Heart left ventricle (tissue), 16 donors: ENCODE measurements at places on chromosomes 5 and 9. TPM values are rescaled to one million over a fixed set of nuclear protein-coding genes. Genes with fewer than 3 reads are reported as not detected.

DNA sequence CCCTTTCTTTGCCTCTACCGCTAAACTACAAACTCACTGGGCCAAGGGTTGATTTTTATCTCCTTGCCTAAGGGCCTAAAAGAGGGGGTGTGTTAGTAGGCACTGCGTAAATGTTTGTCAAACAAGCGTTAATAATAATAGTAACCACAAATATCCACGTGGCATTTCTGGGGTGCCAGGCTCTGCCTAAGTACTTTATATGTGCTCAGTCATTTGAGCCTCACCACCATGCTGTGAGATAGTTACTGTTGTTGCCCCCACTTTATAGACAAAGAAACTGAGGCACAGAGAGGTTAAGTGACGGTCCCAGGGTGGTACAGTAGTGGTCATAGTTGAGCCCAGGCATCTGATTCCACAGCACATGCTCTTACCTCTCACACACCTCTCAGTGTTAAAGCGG lies 52.4 kb downstream of the ERGIC1 start:
- H3K27me3 ChIP-seq: no peaks in the 10 kb centered on the region
- DNase-seq: no peak
- H3K27ac ChIP-seq: peak overlapping the region; percentile 90
- H3K4me3 ChIP-seq: no peak overlapping the region
- H3K36me3 ChIP-seq: no peaks in the 10 kb centered on the region

DNA sequence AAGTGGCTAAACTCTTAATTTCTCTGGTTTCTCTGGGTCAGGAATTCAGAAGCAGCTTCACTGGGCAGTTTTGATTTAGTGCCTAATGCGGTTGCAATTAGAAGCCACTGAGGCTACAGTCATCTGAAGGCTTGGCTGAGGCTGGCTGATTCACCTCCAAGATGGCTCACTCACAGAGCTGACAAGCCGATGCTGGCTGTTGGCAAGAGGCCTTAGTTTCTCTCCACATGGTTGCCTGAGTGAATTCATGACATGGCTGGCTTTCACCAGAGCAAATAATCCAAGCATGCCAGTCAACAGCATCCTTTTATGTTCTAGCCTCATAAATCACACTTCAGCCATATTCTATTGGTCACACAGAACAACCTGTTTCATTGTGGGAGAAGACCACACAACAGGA lies 2.8 kb upstream of the CDK7 start:
- peaks cover 19% of the 10 kb centered on the region for H3K4me1 ChIP-seq
- H3K27ac ChIP-seq: no peak overlapping the region
- H3K4me3 ChIP-seq: no peak overlapping the region
- H3K27me3 ChIP-seq: no peaks in the 10 kb centered on the region

DNA sequence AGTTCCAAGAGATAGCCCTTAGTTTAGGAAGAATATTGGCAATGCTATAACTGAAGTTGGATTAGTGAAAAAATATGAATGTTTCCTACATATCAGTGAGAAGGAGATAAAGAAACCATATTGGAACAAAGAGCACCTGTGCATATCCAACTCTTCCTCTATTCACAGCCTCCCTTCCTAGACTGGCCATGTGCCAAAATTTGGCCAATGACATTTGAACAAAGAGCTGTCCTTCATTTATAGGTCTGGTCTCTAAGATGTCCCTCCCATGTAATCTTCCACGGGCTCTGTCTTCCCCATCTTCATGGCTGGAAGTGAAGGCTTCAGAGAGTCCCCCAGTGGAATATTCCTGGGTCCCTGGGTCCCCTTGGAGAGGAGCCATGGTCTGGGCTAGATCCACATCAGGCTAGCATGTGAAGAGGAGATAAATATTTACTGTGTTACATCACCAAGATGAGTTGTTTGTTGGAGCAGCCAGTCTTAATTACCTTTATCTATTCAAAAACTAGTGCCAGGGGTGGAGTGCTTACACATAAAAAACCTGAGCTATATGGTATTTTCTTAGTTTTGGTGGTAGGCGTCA lies 190.0 kb upstream of the S1PR3 start:
- H3K27ac ChIP-seq: no peak overlapping the region
- H3K36me3 ChIP-seq: no peaks in the 10 kb centered on the region
- no peaks in the 10 kb centered on the region for H3K27me3 ChIP-seq
- no peak for DNase-seq
- no peaks in the 10 kb centered on the region for H3K4me1 ChIP-seq
- H3K4me3 ChIP-seq: no peak overlapping the region

GRCh38 chr9:36870960-36871359 lies 163.1 kb downstream of the PAX5 start:
- H3K4me1 ChIP-seq: no peaks in the 10 kb centered on the region
- H3K36me3 ChIP-seq: no peaks in the 10 kb centered on the region
- H3K27ac ChIP-seq: no peak overlapping the region
- H3K4me3 ChIP-seq: no peak overlapping the region
- no peak for DNase-seq

DNA sequence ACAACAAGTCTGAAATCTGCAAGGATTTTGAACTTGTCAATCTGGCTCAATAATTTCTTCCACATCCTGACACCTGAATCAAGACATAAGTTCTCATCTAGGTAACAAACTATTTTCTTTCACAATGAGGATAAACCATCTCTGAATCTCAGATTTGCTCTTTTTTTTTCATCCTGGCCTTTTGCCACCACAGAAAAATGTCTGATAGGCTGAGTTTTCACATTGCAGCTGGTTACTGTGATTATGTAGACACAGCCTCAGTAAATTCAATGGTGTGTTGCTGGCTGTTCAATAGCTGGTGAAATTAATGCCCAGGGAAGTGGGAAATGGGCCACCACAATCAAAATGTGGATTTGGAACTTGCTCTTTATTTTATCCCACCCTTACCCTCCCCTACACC lies 2.8 kb upstream of the ADRA1B start:
- H3K4me1 ChIP-seq: no peaks in the 10 kb centered on the region
- no peaks in the 10 kb centered on the region for H3K27me3 ChIP-seq
- no peaks in the 10 kb centered on the region for H3K36me3 ChIP-seq
- no peak overlapping the region for H3K27ac ChIP-seq
- no peak for DNase-seq

DNA sequence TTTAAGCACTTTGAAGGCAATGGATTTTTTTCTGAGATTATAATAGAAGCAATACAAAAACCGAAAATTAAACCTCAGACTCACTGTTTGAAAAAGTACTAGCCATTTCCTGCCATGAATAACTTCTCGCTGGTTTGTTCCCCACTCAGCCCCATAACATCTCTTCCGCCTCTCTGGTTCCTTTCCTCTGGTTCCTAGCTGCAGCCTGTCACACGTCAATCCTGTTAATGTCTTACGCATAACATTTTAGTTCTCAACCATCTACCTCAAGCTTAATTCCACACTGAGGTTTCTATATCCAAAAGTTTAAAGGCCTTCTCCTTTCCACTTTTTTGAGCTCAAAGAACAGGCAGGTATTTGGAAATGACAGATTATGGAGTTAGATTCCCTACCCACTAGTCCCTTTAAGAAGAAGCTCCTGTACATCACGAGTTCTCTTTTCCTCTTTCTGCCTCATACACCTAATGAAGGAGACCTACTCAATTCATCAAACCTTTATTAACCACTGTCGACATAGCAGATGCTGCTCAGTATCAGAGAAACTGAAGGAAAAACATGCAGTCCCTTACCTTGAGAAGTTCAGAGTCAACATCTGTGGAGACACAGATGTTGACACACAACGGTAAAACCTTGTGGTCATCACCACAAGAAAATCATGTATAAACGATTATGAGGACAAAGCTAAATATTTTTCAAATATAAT lies 243.0 kb upstream of the PTGER4 start:
- no peaks in the 10 kb centered on the region for H3K36me3 ChIP-seq
- H3K27ac ChIP-seq: no peak overlapping the region
- H3K4me3 ChIP-seq: no peak overlapping the region
- H3K27me3 ChIP-seq: no peaks in the 10 kb centered on the region

DNA sequence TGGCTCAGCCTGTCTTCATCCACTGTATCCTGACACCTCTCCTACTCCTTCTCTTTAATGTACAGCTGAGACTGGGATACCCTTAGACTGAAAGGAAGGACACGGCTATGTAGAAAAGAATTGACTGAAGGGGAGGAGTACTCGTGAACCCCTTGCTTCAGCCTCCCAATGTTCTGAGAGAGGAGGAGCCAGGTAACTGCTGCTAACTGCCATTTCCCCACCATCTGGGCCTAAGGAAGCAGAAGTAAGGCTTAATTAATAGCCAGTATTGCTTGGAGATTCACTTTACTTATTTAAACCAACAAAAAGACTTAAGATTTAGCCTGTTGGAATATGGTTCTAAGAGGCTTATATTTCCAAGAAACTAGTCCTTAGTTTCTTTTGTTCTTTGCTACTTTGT lies 18.8 kb upstream of the RGS3 start:
- no peak overlapping the region for H3K27ac ChIP-seq
- peaks cover 19% of the 10 kb centered on the region for H3K4me1 ChIP-seq
- DNase-seq: no peak
- H3K4me3 ChIP-seq: no peak overlapping the region

Gene RELL2
- total RNA-seq: 0.72 TPM

Gene ZCCHC7
- 5.1 TPM for total RNA-seq

Gene FAM78A
- total RNA-seq: 24.8 TPM

Gene NPR3
- 104 TPM for total RNA-seq

Gene ZNF883
- total RNA-seq: 6.6 TPM
